ENCODE measurements at places on chromosomes 2 and 18.
A peak's percentile ranks its signal among the peaks of the same experiment; 100 is the strongest.

GRCh38 chr18:22703883-22704585 is 229.1 kb upstream of the RBBP8 start:
- DNase-seq: no peak

- DNase-seq: no peak
Observed at GRCh38 chr18:58536534-58537271, 92.2 kb downstream of the ALPK2 start.

DNA sequence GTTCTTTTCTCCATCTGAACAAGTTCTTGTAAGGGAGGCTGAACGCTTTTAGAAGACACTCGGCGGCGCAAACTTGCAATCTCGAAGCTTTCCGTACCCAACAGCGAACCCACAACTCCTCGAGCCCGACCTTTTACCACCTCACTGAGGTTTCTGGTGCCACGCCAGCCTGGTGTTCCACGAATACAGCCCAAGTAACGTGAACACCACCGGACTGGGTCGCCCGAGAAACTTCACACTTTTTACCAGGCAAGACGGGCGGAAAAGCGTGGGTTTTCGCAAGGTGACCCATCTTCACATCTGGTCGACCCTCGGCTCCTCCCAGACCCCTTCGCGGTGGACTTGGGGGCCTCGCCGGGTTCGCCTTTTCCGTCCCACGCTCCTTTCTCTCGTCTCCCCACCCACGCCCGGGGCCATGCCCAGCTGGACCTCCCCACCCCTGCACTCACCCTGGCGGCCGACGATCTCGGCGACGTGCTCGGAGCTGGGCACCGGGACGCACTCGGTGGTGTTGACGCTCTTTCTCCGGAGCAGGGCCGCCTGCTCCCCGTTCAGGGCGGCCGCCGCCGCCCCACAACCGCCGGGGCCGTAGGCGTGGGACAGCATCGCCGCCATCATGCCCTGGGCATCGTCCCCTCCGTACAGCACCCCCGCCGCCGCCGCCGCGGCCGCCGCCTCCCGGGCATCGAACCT is 1.2 kb downstream of the MEX3C start:
- peak; percentile 49 for DNase-seq

- no peak for DNase-seq
Observed at GRCh38 chr2:218343591-218343990, 13.1 kb upstream of the CATIP start.

- DNase-seq: no peak
Observed at GRCh38 chr2:104249629-104250028, 604.3 kb upstream of the POU3F3 start.

- DNase-seq: no peak
Observed at GRCh38 chr2:61759005-61759404, 94.9 kb downstream of the FAM161A start.

DNA sequence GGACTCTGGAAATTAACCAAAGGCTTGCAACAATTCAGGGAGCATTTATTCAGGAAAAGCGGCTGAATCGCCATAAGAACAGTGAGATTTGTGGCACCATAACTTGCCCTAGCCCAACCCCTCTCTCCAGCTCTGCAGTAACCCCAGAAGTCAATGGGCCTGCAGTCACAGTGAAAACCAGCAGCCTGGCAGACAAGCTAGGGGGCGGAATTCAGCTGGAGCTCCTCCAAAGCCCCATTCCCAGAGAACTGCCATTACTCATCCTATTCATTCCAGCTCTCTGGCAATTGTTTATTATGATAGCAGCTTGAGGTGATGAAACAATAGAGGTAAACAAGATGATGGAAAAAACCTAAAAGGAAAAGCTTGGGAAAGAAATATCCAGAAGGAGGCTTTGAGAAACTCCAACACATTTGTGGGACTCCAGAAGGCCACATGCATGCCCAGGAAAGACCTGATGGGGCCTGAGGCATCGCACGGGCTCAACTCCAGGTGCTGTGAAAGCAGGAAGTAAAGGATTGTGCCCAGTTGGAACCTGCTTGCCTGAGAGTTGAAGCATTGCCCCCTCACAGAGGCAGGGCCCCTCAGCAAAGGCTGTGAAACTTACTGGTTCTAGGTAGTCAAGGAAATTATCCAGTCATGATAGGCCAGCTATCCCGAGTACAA is 126.7 kb downstream of the TWIST2 start:
- DNase-seq: no peak

DNA sequence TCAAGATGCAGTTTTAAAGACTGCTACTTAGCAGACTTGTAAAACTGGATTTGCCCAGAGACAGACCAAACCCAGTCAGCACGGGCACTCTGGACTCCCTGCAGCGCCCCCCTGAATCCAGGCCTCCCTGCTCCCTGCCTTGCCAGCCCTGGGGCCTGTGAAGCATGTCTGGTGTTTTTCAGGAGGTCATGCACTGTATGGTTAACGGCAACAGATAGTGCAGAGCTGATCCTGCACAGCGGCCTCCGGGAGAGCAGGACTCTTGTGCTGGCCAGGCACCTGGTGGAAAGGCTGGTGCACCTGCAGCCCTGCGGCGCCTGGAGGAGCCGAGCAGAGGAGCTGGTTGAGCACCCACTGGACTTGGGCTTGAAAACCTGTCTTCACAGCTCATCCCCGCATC is 30.4 kb downstream of the HDAC4 start:
- DNase-seq: no peak

DNA sequence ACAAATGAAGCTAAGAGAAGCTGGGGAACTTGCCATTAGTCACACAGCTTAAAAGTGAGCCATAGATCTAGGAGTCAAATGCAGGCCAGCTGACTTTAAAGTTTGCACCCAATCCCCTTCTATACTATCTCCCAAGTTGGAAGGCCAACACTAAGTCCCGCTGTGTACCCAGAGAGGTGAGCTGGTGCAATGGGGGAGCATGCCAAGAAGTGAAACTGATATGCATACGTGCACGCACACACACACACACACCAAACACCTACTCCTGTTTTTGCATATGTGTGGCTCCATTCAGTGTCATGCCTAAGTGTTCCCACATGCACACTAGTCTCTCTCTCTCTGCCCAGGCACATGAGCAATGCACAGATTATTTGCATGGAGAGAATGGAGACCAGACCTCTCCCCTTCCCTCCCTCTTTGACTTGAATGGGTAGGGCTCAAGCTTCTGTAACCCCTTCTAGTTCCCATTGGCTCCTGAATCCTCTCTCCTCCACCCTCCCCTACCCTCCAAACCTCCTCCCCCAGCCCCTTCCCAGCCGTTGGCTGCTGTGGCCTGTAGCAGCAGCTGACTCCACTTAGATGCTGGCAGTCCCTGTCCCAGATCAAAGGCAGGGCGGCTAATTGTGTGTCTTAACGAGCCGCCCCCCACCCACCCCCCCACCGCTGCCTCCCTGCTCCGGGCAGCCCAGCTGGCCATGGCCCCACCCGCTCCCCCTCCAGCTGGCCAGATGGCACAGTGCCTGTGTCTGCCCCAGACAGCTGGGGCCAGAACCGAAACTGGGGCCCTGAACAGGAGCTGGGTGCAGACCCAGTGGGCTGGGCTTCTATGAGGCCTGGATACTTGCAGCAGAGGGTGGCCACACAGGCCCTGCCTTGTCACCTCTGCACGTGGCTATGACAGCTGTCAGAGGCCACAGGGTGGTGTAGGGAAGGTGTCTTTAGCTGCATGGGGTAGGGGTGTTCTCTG is 5.6 kb downstream of the WNT10A start:
- no peak for DNase-seq

- DNase-seq: no peak
Observed at GRCh38 chr2:179049546-179050311, at the start of gene CCDC141. CCDC141 (minus strand) TSS chr2:179050137; CDS start chr2:179049941, 196 bp downstream.

- no peak for DNase-seq
Observed at GRCh38 chr2:34734662-34735061, 1135.6 kb upstream of the FAM98A start.

- no peak for DNase-seq
Observed at GRCh38 chr18:54883816-54884604, 55.7 kb downstream of the RAB27B start.

- DNase-seq: no peak
Observed at GRCh38 chr2:126663184-126663963, 7.4 kb downstream of the GYPC start.

- DNase-seq: no peak
Observed at GRCh38 chr2:39772812-39773152, 6.3 kb downstream of the THUMPD2 start.

GRCh38 chr2:157620956-157621355 is 7.7 kb downstream of the ACVR1C start:
- DNase-seq: no peak

GRCh38 chr18:52175406-52175805 is 164.6 kb upstream of the DCC start:
- no peak for DNase-seq

- DNase-seq: no peak
Observed at GRCh38 chr2:157601807-157602206, 26.9 kb downstream of the ACVR1C start.

GRCh38 chr18:62512996-62513395 is 9.8 kb upstream of the ZCCHC2 start:
- no peak for DNase-seq

DNA sequence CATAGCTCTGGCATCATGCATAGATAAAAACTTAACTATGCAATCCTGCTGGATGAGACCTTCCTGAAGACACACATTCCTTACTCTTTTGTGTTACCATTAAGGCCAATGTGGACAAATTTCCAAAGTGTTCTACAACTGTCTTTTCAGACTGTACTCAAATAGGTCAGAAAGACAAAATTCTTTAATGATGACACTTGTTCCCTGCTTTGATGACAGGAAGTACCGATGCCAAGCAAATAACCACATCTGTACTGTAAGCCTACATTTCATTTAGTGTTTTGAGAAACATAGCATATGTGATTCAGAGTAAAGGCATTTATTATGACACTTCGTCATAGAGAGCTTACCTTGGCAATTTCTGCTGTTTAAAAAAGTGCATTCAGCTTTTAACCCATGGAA is 55.0 kb downstream of the PMAIP1 start:
- DNase-seq: no peak

DNA sequence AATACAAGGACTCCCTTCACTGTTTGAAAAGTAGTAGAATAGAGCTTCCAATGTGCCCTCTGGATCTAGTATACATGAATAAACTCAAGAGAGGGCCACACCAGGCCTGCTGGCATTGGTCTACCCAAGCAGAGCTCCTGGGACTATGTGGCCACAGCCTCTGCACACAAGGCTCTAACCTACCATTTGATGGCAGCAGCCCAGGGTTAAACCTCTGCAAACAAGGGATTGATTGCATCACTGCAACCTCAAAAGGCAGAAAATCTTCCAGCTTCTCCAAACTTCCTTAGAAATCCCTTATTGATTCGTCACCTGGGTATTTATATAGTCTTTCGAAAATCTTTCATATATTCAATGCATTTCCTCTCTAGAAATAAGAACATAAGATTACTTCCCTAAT is 147.6 kb upstream of the SETBP1 start:
- DNase-seq: no peak

GRCh38 chr2:70888923-70889715 is 46.6 kb upstream of the ATP6V1B1 start:
- no peak for DNase-seq

DNA sequence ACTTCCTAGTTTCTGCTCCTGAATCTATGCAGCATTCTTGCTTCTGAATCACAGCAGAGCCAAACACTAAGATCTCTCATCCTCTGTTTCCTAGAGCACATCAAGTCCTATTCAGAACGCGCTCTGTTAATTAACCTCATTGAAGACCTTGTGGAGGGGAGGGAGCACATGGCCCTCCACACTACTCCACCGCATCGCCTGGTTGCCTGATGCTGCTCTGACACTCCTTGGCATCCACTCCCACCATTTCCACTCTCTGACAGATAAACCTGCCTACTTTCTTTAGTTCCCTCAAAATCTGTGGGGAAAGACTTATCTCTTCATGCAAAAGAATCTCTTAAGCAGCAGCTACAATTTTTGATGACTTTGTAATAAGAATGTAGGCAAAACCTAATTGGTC is 802.3 kb upstream of the GYPC start:
- no peak for DNase-seq

- DNase-seq: no peak
Observed at GRCh38 chr2:221911321-221911720, 339.2 kb upstream of the EPHA4 start.

DNA sequence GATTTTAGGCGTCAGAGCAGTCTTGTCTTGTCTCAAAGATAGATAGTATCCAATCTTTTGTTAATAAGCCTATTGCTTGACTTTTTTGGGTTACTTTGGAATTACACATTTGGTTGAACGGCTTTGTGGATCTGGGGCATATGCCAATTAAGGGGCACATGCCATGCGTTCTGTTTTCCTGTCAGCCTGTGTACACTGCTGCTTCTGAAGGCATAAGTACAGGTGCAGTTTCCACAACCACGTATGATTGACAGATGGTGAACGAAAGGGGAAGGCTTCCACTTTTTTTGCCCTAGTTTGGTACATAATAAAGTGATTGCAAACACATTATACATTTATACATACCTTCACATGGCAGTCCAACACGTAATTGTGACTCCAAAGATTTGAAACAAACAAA is 102.3 kb downstream of the RAPH1 start:
- no peak for DNase-seq

DNA sequence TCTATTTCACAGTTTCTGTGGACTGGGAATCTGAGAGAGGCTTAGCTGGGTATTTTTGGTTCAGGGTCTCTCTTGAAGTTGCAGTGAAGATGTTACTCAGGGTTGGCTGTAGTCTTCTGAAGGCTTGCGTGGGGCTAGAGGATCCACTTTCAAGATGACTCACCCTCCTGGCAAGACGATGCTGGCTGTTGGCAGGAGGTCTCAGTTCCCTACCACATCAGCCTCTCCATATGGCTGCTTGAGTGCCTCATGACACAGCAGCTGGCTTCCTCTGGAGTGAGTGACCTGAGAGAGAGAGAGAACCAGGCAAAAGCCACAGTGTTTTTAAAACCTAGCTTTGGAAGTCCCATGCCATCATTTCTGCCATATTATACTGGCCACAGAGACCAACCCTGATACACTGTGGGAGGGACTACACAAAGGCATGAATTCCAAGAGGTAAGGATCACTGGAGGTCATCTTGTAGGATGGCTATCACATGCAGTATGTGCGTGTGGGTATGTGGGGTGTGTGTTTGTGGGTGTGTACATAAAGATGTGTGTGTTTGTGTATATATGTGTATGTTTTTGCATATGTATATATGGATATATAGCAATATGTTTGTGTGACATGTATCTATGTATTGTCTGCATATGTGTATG is 25.1 kb downstream of the DNPEP start:
- DNase-seq: no peak

Measured in effector memory CD8-positive, alpha-beta T cell (primary cell).